Stimulated activated CD8-positive, alpha-beta memory T cell treated with anti-CD3 and anti-CD28 coated beads, Interleukin-15, amount 100 ng/mL, for 4 hours (primary cell): ENCODE measurements at places on chromosomes 4 and X.

DNA sequence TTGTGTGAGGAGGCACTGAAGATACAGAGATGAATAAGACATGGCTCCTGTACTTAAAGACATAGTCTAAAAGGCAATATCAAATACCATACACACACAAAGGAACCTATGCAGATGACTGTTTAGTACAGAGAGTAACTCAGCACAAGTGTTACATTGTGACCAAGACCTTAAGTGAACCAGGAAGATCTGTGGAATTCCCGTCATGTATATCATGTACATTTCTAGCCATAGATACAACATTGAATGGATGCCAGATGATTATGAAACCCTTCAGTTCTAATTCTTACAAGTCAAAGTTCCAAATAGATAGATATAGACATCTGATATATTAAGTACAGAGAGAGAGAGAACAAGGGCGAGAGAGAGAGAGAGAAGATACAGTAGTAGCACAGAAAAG, 73.2 kb downstream of the PAK3 start:
- DNase-seq: no peak

- no peak for DNase-seq
Measured at GRCh38 chr4:74659576-74660411, 134.5 kb downstream of the BTC start.

DNA sequence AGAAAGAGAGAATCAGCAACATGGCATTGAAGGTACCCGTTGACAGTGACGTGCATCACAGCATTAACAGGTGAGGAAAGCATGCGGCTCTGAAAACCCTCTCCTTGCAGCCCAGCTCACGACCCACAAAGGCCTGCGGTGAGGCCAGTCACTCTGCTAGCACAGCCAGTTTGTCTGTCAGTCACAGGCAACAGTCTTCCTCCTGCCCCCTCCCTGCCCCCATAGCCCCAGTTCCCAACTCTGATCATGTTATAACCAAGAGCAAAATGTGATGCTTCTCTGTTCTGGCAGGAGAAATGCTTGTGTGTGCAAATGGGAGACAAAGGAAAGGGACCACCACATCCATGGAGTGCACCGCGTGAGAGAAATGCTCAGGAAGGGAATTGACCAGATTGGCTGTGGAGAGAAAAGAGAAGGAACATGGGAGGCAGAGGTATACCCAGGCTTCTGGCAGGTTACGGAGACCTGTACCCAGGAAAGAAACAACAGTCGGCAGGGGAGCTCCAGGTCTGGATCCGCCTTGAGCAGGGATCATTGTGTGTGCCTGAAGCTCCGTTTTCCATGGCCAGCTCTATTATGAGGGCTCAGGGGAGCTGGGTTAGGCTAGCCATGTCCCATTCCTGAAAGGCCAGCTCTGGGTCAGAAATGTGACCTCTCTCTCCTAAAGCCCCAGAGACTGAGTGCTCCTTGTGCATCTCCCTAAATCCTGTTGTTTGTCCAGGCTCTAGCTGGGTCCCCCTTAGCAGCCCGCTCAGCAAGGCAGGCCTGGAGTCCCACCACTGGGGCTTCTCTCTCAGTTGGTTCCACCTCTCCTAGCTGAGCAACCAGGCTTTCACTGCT, 139.7 kb upstream of the MAMLD1 start:
- no peak for DNase-seq

DNA sequence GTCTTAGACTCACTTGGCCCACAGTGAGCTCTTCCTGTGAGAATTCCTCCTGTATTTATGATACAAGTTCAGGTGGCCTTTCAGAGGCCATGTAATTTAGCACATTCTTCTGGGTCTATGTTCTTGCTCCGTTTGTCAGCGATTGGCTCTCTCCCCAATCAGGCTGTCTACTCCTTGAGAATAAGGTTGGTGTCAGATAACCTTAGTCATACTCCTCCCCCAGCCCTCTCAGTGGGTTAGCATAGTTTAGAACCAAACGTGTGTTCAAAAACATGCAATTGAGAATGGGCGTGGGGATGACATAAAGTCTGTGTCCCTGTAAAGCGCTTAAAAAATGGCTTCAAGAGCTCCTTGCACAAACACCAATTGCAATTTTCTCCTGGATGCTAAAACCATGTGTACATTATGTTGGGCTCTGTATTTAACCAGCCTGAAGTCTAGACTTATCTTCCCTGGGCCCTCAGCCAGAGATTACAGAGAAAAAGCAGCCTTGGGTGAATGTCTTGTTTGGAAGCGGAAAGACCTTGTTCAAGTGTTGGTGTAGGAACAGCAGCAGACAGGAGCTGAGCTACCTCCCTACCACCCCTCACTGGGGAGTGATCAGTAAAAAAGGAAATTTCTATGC, 9.9 kb upstream of the CT47C1 start:
- no peak for DNase-seq

DNA sequence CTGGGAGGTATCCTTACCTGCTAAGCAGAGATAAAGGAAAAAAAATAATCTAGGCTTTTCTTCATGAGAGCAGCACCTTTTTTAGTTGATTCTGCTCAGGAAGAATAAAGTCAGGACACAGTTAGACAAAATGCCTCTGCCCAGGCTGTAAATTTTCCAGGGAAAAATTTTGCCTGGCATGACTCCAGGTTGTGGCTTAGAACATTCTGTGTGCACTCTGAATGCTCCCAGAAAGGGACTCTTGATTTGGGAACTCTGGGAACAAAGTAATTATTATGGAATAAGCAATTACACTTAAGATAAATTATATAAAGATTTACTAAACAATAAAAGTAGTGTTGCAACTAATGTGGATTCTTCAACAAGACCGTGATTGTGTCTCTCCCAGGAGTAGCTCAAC, 826.2 kb upstream of the TENM3 start:
- no peak for DNase-seq
